Left kidney (tissue), 8 donors: ENCODE measurements at places on chromosomes 2 and 18.

DNA sequence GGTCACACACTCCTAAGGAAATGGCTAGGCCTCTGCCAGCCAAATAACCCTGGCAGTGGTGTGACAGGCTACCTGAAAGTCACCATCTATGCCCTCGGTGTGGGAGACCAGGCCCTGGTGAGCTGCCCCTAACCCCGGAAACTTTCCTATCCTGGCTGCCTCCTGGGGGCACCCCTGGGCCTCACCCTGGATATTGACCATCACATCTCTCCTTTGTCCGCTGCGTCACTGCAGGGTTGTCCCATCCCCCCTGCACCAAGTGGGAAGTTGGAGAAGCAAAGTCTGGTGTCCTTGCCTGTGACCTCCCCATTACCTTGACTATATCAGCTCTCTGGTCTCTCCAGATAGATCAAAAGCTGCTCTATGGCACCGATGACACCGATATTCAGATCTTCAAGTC, 18.8 kb downstream of the FER1L5 start:
- DNase-seq: no peak

GRCh38 chr18:24702001-24702515, 241.6 kb downstream of the HRH4 start:
- peak; percentile 18 for DNase-seq

DNA sequence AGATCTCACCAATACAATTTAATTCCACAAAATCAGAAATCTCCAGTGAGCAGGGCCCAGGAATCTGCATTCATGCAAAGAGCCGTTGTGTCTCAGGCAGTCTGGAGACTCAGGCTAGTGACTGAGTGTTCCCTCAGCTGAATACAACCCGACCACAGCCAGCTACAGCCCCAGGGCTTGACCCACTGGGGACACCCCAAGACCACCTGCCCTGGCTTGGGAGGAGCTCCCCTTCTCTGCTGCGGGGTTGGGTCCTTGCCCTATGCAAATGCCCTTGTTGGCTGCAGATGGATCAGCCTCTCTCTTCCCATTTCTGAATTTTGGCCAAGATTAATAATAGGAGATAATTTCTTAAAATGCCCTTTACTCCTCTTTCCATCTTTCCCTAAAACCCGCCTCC, 157.7 kb downstream of the TWIST2 start:
- DNase-seq: no peak

GRCh38 chr2:11342551-11343367, 1.7 kb downstream of the ROCK2 start:
- DNase-seq: peak; percentile 26

DNA sequence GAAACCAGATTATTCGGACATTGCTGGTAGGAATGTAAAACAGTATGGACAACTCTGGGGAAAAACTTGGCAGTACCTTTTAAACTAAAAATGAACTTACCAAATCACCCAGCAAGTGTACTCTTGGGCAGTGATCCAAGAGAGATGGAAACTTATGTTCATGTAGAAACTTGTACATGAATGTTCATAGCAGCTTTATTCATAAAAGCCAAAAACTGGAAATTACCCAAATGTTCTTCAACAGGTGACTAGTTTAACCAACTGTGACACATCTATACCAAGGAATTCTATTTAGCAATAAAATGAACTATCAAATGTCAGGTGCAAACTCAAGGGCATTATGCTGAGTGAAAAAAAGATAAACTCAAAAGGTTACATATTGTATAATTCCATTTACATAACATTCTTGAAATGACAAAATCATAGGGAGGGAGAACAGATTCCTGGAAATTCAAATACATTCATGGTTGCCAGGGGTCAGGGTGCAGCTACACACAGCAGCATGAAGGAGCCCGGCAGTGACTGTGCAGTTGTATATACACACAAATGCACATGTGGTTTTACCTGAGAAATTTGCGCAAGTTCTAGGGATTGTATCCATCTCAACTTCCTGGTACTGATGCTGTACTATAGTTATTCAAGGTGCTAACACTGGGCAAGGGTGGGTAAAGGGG, 3.5 kb upstream of the RNU4ATAC start:
- no peak for DNase-seq

DNA sequence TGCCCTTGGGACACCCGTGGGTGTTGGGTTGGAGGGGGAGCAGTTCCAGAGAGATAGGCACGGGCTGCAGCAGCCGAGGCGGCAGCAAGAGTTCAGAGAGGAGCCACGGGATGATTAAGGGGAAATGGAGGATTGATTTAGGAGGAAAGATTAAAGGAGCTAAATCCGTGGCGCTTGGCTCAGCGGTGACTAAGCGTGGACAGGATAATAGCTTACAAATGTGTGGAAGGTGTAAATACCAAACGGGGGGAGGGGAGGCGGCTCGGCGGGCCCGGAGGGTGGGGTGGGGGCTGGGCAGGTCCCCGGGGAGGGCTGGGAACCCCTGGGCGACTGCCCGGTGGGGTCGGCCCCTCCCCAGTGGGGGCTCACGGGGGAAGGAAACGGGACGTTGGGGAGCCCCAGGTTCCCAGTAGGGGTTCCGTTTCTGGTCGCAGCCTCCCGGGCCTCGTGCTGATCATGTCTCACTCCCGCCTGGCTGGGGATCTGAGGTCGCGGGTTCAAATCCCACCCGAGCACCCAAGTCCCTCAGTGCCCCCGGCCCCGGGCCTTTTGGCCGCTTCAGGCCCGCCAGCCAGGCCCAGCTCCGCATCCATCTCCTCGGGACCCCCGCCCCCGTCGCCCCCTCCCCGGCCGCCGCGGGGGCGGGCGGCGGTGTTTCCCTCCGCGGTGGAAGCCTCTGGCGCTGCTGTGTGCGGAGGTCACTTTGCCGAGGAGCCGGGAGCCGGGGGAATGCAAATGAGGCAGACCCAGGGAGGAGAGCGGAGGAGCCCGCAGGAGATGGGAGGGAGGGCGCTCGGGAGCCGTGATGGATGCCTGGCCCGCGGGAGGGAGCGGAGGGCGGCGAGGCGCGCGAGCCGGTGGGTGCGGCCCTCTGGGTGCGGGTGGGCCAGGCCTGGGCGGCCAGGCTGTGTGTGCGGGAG, 8.1 kb downstream of the ASIC4 start:
- no peak for DNase-seq

DNA sequence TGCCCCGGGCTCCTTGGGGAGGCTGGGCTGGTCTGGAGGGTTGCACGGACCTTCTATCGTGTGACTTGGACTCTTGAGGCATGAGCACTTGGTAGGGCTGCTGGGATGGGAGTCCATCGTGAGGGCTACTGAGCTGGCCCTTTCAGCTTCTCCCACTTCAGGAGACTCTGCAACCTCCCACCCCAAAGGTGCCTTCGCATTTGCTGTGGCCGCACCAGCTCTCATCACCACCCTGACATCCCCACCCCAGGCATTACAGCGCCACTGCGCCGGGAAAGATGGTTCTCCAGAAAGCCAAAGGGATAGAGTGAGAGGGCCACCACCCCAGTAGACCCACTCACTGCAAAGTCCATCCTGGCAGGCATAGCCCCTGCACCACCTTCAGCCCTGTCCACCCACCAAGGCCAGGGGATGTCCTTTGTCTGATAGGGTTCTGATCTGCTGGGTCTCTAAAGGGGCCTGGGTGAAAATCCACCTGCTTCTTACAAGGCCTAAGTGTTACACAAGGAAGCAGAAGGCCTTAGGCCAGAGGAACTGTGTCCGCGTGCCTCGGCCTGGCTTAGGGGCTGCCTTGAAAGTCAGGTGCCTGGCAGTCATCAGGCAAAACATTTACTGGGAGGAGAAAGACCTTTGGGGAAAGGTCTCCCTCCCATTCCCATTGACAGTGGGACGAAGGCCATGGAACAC, 5.1 kb downstream of the EHD3 start:
- no peak for DNase-seq

DNA sequence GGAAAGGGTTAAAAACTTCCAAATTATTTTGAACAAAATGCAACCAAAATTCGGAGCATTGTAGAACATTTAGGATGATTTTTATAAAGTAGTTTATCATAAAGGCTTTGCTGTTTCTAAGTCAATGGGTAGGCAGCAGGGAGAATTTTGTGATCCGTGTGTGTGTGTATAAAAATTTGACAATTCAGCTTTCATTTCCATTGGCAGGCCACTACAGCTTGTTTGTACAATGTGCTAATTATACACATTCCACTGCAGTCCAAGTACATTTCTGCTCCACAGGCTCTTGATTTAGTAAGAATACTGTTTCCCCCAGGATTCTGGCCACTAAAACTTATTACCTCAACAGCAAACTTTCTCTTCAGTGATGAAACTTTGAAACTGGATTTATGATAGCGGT, 71.8 kb upstream of the LTBP1 start:
- DNase-seq: no peak

DNA sequence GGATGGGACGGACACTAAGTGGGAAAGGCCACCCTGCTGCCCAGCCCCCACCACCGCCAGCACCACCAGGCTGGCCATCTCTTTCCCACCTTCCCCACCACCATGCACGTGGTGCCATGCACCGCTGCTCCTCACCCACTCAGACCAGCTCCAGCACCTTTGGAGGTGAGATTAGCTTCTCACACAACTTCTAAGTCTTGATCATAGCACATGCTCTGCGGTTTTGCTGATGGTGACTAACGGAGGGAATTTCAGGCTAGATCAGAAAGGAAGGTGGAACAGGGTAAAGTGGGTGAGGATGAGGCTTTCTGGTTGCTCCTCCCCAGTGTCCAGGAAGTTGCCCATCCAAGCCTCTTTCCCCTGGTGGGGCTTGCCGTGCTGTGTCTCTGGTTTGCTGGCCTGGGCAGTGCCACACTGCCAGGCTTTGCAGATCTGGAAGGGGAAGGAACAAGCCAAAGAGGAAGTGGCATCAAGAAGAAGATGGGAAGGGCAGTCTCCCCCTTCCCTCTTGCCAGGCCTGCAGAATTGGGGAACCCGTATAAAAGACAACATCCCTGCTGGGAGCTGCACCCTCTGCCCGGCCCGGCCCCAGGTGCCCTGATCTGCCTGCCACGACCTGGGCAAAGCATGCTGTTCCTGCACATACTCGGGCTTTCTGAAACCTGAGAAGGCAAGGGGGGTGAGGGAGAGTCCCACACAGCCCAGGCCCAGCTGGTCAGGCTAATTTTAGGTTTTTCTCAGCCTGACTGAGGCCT, 44.3 kb upstream of the CAB39 start:
- no peak for DNase-seq

GRCh38 chr2:240555541-240556250, 2.1 kb downstream of the ANKMY1 start:
- no peak for DNase-seq

DNA sequence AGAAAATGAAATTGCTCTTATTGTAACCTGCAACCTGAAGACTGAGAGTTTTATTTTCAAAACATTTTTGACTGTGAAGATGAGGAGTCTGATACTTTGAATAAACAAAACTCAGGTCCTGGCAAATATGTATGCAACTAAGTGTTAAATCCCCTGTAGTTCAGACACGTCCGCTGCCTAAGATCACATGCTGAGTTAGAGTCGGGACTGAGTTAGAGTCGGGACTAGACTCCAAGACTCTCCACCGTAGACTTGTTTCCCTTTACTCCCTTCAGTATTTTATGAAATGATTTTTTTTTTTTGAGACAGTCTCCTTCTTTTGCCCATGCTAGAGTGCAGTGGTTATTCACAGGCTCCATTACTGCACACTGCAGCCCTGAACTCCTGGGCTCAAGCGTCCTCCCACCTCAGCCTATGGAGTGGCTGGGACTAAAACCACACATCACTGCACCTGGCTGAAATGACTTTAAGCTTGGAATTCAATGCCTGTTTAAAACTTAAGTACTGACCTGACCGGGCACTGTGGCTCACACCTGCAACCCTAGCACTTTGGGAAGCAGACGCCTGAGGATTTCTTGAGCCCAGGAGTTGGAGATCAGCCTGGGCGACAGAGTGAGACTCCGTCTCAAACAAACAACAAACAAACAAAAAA, 28.0 kb upstream of the PMAIP1 start:
- DNase-seq: peak; percentile 19

- no peak for DNase-seq
Measured at GRCh38 chr18:57585421-57585820, 1.1 kb downstream of the FECH start.
